ENCODE measurements at places on chromosomes 2 and 18. TPM values are rescaled to one million over a fixed set of nuclear protein-coding genes. Genes with fewer than 3 reads are reported as not detected.

DNA sequence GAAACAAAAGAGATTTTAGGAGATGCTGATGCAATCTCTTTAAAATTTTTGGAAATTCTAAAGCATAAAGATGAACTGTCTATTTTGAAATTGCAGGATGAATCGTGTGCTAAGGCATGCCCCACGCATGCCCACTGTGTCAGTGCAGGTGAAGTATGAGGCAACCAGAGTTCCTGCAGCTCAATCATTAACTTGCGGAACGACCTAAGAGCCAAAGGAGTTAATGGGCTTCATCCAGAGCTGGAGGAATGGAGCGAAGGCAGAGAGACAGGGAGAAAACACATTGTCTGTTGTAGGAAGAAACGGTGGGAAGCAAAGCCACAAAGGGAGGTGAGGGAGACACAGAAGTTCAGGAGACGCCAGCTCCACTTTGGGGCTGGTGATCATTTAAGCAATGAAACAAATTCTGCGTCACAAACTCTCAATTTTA, 265.2 kb downstream of the CCDC85A start:
- DNase-seq, result no peak

Gene SCN1A
- 0.27 TPM for polyA plus RNA-seq

GRCh38 chr2:109352056-109352897, 223.3 kb downstream of the SH3RF3 start:
- no peak for DNase-seq

Gene ADRA2B
- 3.5 TPM for polyA plus RNA-seq

DNA sequence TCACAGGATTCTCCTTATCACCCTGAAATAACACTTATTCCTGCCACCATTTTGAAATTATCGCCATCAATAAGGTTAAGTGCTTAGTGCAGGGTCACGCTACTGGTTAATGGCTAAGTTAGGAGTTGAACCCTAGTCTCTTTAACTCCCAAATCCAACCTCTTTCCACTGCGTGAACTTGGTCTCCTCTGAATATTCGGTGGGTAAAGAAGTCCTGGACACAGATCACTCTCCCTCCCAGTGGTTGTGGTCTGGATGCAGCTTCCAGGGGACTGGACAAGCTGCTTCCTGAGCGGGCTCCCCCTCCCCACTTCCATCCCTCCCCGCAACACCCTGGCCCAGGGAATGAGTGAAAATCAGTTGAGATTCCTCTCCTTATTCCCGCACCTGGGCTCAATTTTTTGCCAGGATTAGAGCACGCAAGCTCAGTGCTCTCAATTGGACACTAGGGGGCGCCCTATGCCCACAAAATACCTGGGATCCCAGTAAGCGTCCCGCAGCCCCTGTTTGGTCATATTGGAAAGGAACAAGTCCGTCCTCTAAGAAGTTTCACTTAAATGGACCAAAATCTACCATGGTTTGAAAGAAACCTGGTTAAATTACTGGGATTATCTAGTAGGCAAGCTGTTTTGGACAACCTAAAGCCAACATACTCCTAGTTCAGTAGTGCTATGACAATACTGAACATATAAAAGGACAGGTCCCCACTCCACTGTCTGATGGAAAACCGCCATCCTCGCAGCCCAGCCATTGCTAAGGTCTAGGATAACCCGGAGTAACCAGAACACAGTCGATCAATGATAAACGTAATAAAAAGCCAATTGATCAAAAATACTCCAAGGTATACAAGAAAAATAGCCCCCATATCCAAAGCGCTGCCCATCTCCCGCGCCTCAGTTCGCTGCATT, 40.4 kb downstream of the DHRS9 start:
- DNase-seq, result peak; percentile 63

GRCh38 chr2:145068509-145068908, 548.6 kb upstream of the ZEB2 start:
- DNase-seq, result no peak

Data from heart left ventricle (tissue), 16 donors.